ENCODE measurements at places on chromosomes 1 and 21. TPM values are rescaled to one million over a fixed set of nuclear protein-coding genes. Genes with fewer than 3 reads are reported as not detected.

SIPA1L2 gene
- 6.1 TPM for total RNA-seq

DMRTA2 gene
- total RNA-seq, result 0.32 TPM

C1orf226 gene
- total RNA-seq, result under 0.01 TPM

OR14A2 gene
- total RNA-seq, result not detected

LCE1A gene
- total RNA-seq, result not detected

CADM3 gene
- not detected for total RNA-seq

CYB5RL gene
- total RNA-seq, result 4.3 TPM

VAMP4 gene
- total RNA-seq, result 7.7 TPM

KCNA10 gene
- total RNA-seq, result not detected

PLA2G2C gene
- total RNA-seq, result not detected

FCRL5 gene
- not detected for total RNA-seq

MEGF6 gene
- total RNA-seq, result 2.2 TPM

EDARADD gene
- total RNA-seq, result 0.32 TPM

PPIE gene
- total RNA-seq, result 23.8 TPM

LRRC7 gene
- 0.32 TPM for total RNA-seq

CTSK gene
- total RNA-seq, result 139 TPM

FCRL3 gene
- total RNA-seq, result not detected

ZNF648 gene
- total RNA-seq, result not detected

MEX3A gene
- 1.9 TPM for total RNA-seq

EYA3 gene
- 26.3 TPM for total RNA-seq

SPRR4 gene
- total RNA-seq, result not detected

ALX3 gene
- not detected for total RNA-seq

ABCA4 gene
- total RNA-seq, result 0.43 TPM

PRAMEF4 gene
- total RNA-seq, result not detected

MAD2L2 gene
- 30.7 TPM for total RNA-seq

OR2AK2 gene
- not detected for total RNA-seq

NME7 gene
- 28.3 TPM for total RNA-seq

ELF3 gene
- 0.32 TPM for total RNA-seq

RORC gene
- under 0.01 TPM for total RNA-seq

SPRR2A gene
- not detected for total RNA-seq

DISC1 gene
- 9.9 TPM for total RNA-seq

CELA3A gene
- total RNA-seq, result not detected

C2CD4D gene
- not detected for total RNA-seq

HAO2 gene
- not detected for total RNA-seq

KRTAP12-2 gene
- not detected for total RNA-seq

FCER1G gene
- total RNA-seq, result not detected

TMEM63A gene
- 26.3 TPM for total RNA-seq

XKR8 gene
- 6.8 TPM for total RNA-seq

CLDN17 gene
- not detected for total RNA-seq

IGSF9 gene
- not detected for total RNA-seq

FCRL1 gene
- total RNA-seq, result not detected

PCP4L1 gene
- total RNA-seq, result not detected

RGS13 gene
- not detected for total RNA-seq

C1QC gene
- total RNA-seq, result not detected

ADCY10 gene
- total RNA-seq, result not detected

SH2D1B gene
- total RNA-seq, result not detected

CNTN2 gene
- not detected for total RNA-seq

KIF14 gene
- 6.4 TPM for total RNA-seq
